ENCODE measurements at places on chromosomes 4 and X.

- DNase-seq, result no peak
These were observed 23.3 kb downstream of the RGS12 start for GRCh38 chr4:3316146-3316545.

- DNase-seq, result no peak
These were observed 575 bp downstream of the SLC25A6 start for GRCh38 chrX:1391370-1391706.

- no peak for DNase-seq
These were observed 778.7 kb downstream of the CENPC start for GRCh38 chr4:66766557-66766956.

DNA sequence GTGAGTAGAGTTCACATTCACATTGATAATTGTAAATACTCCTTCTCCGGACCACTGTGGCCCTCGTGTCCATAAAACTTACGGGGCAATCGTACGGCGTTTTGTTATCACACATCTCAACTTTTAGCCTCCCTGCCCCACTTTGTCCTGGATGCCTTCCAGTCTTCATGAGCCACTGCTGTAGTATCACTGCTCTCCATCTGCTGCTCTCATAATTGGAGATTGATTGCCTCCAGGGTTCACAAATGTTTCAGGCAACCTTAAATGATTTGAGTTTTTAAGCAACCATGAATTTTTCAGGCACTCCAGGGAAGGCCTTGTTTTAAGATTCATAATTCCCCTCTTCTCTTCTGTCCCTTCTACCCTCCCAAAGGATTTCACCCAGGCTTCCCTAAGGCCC, 28.4 kb downstream of the ALPK1 start:
- no peak for DNase-seq

- no peak for DNase-seq
These were observed 28.8 kb downstream of the FGF2 start for GRCh38 chr4:122855353-122855890.

- DNase-seq, result peak; percentile 26
These were observed 6.4 kb upstream of the HAUS7 start for GRCh38 chrX:153476666-153477363.

DNA sequence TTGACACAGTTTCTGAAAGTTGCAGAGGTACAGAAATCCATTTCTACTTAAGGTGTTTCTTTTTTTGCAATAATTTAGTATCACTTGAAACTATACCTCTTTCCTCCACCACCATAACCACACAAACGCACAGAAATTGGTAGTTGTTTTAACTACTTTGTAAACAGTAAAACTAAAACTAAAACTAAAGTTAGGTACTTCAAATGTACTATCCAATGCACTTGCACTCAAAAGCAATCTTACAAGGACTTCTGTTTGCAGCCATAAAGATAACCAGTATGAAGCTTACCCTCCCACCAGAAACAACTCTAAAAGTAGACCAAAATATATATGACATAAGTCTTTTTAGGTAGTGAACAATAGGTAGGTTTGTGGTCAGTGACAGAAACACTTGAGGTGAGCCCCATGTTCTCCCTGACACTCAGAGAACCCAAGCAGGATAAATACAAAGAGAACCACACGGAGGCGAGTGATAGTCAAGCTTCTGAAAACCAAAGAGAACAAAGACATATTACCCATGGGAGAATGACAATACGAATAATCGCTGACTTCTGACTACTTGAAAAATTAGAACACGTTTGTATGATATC, 72.2 kb upstream of the VBP1 start:
- no peak for DNase-seq

GRCh38 chrX:40875476-40875875, 140.1 kb upstream of the MED14 start:
- no peak for DNase-seq

GRCh38 chr4:66590488-66591215, 920.4 kb upstream of the EPHA5 start:
- DNase-seq, result peak; percentile 60

GRCh38 chr4:85228264-85228663, 246.7 kb upstream of the ARHGAP24 start:
- peak; percentile 3 for DNase-seq

DNA sequence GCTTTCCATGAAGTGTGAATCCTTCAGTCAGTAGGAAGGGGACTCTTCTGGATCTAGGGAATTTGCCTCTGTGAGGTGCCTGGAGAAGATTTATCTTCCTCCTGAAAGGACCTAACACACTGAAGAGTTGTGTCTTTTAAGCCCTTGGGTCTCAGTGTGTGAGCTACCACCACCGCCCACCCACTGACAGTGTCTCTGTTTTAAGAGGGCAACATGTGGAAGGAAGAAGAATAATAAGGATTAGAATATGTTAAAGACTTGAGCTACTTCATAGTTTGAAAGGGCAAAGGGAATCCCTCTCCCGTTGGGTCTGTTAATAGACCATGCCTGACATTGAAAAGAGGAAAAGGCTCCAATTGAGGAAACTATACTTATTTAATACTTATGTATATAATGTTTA, 64.3 kb upstream of the TLR2 start:
- no peak for DNase-seq

GRCh38 chr4:42360256-42360669, 37.0 kb upstream of the SHISA3 start:
- no peak for DNase-seq
